ENCODE measurements at places on chromosomes 2 and 18.

DNA sequence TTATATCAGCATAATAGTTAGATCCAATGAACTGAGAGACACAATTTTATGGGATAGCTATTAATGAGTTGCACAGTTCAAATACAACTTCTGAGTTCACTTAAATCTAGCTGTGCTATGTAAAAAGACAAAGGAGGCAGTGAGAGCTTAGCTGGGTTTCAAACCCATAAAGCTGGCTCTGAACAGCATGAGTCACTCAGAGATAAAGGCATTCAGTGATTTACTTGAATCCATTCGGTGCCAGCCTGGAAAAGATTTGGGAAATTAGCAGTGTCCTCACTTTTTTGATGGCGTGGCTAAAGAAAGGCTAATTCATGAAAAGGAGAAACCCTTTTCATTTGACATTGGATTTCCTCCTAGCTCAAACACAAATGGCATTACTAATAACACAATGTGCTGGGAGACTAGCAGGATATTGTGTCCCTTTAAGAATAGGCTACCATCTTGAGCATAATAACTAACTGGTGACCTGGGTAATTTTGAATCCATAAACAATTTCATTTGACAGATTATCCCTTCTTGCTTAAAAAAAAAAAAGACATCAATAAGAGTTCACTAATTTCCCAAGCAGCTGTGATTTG, 98.4 kb upstream of the NEUROD1 start:
- DNase-seq = no peak

GRCh38 chr2:148306027-148306426, 285.1 kb downstream of the MBD5 start:
- DNase-seq = no peak

- no peak for DNase-seq
Observed at GRCh38 chr2:112640467-112640799, 5.3 kb upstream of the SLC20A1 start.

- DNase-seq = no peak
Observed at GRCh38 chr2:47401789-47402554, 984 bp upstream of the MSH2 start.

- no peak for DNase-seq
Observed at GRCh38 chr2:181393472-181393871, 63.7 kb upstream of the ITGA4 start.

DNA sequence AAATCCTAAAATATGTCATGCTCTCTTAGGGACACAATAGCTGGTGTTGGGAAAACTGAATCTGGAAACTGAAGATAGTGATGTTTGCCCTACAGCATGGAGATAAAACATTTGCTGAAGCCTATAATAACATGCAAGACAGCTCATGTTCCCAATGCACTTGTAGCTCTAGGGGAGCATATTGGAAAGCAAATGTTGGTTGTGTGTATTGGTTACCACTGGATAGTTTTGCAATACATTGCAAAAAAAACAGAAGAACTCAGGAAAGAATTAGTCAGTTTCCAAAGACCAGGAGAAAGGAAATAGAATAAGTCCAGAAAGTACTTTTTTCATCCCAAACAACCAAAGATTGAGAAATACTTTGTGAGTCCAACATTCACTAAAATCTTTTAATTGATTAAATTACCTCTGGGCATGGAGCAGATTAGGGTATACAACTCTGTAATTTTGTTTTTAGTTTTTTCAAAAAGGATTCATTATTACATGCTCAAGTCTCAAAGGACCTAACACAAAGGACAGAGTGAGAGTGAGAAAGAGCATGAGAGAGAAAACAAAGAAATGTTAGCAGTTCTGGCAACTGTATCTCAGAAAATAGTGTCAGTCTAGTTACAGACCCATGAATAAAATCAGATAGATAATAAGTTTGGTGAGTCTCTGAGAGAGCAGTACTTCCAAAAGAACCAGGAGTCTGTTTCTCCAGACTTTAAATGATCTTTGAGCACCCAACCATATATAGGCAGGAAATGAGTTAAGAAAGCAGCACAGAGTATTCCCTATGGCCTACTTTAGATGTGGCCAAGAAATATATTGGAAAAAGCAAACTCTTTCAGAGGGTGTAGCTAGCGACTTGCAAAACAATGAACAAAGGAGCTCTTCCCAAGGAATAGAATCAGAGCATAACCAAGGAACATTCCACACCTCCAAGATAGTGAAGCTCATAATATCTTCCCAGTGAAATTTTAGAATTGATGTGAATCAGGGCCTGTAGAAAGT, 36.6 kb upstream of the COL3A1 start:
- no peak for DNase-seq

- DNase-seq = no peak
Observed at GRCh38 chr2:175478096-175478768, 296.7 kb upstream of the ATP5MC3 start.

GRCh38 chr2:31140151-31140550, 1.9 kb upstream of the GALNT14 start:
- no peak for DNase-seq

DNA sequence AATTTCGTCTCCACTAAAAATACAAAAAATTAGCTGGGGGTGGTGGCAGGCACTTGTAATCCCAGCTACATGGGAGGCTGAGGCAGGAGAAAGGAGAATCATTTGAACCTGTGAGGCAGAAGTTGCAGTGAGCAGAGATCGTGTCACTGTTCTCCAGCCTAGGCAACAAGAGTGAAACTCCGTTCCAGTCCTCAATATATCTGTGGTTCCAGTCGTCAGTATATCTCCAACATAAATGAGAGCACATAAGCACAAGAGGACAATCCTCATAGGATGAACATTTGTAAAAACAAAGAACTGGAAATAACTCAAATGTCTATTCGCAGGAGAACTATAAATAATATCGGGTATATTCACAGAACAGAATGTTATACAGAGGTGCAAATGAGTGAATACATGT, 13.1 kb upstream of the PLEK start:
- no peak for DNase-seq

DNA sequence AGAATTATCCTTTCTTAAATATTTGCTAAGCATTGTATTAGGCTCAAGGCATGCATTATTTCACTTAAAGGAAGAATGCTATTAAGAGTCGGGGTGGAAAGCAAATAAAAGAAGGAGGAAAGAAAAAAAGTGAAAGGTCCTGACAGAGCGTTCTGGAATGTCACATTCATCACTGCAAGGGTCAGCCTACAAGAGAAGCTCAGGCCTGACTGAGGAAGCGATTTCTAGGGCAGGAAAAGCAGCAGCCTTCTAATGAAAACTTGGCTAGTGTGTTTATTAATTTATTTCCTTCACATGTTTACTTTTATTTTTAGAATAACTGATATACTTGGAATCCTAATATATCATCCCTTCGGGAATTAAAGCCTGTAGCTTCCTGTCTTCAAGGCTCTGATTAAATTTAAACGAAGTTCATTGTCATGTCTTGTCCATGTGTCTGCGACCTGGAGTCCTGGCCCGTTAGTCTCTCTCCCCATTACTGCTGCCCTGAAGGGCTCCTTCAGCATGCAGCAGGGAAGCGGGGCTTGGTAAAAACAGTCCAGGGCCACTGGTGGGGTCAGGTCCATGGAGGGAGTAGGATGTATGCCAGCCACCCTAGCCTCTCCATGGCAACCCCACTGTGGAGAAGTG, 119.2 kb upstream of the CCDC68 start:
- no peak for DNase-seq

- no peak for DNase-seq
Observed at GRCh38 chr2:84393829-84394228, 65.3 kb downstream of the SUCLG1 start.

DNA sequence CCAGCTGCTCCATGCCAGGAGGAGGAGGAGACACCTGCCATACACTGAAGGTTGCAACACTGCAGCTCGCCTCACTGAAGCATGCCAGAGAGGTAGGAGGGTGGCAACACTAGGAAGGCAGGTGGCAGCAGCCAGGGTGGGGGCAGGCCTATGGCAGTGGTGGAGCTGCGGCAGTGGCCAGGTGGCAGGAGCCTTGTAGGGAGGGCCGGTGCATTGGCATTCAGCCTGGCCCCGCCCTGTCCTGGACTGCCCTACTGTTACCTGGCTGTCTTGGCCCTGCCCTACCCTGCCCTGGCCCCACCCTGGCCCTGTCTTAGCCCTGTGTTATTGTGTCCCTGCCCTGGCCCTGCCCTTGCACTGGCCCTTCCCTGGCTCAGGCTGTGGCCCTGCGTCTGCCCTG, 7.4 kb upstream of the ANKRD62 start:
- DNase-seq = no peak

GRCh38 chr2:117956036-117956796, 57.7 kb downstream of the CCDC93 start:
- no peak for DNase-seq

DNA sequence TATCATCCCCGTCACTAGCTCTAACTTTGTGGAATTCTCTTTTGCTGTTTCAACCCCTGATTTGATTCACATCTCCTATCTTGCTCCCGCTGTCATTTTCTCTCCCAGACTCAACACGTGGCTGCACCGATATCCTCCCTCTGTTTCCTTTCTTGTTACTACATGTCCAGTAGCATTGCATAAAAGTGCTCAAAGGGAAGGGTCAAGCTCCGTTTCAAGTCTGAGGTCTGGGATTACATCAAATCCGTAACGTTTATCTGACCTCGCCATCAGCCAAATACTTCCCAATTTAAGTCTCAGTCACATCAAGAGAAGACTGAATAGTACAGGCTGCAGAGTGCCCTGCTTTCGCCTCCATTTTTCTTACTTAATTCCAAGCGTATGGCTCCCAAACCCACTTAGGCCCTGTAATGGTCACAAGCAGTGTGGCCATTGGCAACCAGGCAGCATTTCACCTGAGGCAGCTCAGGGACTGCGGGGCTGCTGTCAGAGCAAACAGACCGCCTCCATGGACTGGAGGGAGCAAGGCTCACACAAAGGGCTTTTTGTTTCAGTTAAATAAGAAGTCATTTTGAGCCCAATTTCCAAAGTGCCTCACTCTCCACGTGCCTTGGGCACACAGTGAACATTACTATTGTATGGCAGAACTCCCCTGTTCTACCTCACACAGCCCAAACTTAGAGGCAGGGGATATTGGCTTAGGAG, 217.8 kb downstream of the BCL11A start:
- no peak for DNase-seq

GRCh38 chr2:168039881-168040280, 207.5 kb downstream of the STK39 start:
- no peak for DNase-seq

DNA sequence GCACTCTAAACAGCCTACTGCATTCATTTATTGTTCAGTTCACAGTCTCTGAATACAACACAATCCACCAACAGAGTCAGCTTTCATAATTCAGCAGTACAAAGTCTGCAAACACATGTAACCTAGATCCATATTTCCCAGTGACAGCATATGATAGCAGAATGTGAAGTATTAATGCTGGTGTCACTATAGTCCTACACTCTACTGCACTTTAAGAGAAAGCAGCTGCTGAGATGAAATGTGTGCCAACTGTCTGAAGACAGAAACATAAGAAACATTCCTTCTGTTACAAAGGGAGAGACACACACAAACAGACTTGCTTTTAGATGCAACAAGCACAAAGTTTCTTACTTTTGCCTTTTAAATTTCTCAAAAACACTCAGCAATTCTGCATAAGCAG, 441.8 kb downstream of the ZEB2 start:
- no peak for DNase-seq

GRCh38 chr2:168639441-168639898, 163.0 kb upstream of the NOSTRIN start:
- DNase-seq = no peak

DNA sequence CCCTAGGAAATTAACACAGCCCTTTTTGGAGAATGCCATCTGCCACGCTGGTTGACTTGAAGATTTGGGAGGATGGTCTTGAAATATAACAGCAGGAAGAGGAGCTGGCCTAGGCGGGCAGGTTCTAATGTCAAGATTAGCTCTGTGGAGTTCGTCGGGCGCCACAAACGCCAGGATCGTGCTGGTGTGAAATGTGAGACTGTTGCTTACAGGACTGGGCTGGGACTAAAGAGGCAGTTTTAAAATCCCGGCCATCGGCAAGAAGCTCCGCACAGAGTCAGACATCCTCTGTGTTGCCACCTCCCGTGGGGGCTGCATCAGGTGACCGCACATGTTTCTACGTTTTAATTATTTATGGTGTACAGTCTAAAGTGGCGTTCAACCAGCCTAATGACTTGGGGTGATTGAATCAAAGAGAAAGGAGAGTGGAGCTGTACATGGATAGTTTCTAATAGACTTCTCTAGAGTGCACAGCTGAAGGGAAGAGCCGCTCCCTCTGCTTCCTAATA, 99.4 kb upstream of the BCL11A start:
- DNase-seq = no peak

- DNase-seq = no peak
Observed at GRCh38 chr2:241810307-241811200, 1.6 kb downstream of the NEU4 start.

DNA sequence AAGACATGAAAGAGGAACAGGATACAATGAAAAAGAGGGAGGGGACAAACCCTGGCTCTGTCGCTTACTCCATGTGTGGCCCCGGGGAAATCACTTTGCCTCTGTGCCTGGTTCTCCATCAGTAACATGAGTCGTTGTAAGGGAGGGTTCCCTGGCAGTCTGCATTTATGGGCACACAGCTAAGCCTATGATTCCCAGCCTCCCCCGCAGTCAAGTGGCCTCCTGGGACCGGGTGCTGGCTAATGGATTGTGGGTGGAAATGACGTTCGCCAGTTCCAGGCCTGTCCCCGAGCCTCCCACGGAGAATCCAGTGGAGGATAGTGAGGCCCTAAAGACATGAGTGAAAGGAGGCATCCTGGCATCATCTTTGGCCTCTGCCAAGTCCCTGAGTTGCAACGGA, 42.7 kb downstream of the SFXN5 start:
- DNase-seq = no peak

DNA sequence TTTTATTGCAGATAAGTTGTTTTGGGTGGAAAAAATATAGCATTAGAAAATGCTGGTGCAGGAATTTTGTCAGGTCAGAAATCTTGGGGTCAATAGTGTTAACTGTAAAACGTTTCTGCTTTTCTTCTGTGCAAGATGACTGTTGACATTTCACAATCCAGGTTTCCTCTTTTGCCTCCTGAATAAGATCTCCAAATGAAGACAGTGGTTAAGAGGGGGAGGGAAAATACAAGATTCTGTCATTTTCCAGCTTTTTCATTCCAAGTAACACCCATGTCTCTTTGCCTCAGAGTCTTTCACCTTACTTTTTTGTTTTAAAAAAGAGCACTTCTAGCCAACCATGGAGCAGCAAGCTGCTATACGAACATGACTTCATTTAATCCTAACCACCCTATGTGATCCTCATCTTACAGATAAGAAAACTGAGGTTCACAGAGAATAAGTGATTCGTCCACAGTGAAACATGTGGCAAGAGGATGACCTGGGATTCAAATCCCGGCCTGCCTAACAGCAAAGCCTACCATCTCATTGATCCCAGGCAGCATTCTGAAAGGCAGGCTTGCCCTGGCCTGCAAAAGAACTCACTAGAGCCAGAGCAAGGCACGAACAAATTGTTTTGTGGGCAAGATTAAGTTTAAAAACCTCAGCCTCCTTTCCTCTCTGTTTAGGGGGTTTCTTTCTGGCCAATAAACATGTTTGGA, 3.0 kb downstream of the PLEK start:
- no peak for DNase-seq

GRCh38 chr2:162123806-162124758, 28.0 kb downstream of the GCG start:
- no peak for DNase-seq
